Stimulated activated CD8-positive, alpha-beta memory T cell treated with anti-CD3 and anti-CD28 coated beads, Interleukin-12 subunit alpha, Interleukin-12 subunit beta, amount 100 ng/mL, for 1 hour (primary cell): ENCODE measurements at places on chromosomes 7 and 10.

DNA sequence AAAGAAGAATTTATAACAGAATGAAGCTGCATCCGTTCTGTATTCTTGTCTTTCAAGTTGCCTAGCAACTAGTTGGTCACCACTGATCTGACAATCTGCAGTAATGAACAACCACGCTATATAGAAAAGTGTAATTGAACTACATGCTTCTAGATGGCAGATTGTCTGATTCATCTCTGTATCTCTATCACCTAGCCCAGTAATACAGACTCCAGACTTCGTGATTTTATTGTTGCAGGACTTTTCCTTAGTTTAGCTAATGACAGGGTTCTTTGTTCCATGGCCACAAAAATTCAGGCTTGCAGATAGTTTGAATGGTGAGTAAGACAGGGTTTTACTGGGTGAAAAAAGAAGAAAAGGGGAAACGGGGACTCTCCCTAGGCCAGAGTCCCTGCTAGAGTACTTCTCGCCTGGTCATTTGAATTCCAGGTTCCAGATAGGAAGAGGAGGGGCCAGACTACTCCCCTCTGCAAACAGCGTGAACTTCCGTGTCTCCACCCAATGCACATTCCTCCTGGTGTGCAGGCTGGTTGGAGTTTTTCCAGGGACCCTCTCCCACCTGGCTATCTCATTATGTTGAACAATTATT is 45.9 kb downstream of the COL1A2 start:
- DNase-seq = no peak

DNA sequence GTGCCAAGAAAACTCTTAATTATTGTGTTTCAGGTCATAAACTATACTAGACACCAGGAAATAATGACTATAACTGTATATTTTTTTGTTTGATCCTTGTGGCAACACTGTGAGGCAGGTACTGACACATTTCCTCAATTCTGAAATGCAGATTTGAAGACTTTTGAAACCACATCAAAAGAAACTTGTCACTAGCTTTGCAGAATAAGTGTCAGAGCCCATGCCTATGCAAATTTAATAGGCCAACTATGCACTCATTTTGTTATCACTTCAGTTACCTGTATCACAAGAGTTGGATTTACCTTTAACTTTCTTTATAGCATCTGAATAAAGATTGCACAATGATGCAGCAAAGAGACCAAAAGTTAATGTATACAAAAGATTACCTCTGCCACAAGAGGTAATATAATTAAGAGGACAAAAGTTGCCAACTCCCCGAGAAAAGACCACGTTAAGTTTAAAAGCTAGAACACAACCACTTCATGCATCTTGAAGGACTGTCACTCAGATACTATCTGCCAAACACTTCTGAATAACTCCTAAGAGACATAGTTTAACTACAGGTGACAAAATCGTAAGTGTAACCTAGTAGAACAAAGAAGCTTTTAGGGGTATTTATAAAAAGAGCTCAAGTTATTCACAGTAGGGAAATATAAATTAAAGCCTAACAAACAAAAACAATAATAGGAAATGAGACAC is 80.5 kb downstream of the ELAPOR2 start:
- no peak for DNase-seq

GRCh38 chr10:117694190-117694589 is 151.6 kb downstream of the EMX2 start:
- DNase-seq = no peak

- no peak for DNase-seq
Measured at GRCh38 chr7:2063563-2064260, 169.0 kb downstream of the MAD1L1 start.

DNA sequence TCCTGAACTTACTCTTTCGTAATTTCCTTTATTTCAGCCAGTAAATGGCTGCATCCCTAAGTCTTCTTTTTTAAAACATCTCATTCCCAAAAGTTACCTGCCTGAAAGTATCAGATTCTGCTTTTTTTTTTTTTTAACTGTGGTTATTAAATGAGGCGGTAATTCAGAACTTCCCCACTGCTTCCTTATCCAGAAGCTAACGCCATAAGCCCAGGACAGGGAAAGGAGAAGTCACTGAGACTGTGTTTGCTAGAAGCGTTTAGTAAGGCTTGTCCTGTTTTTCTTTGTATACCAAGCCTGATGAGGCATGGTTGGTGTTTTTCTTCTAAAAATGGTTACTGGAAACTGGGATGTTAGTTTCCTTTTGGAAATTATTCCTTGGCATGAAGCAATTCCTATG is 197.8 kb downstream of the CELF2 start:
- no peak for DNase-seq

DNA sequence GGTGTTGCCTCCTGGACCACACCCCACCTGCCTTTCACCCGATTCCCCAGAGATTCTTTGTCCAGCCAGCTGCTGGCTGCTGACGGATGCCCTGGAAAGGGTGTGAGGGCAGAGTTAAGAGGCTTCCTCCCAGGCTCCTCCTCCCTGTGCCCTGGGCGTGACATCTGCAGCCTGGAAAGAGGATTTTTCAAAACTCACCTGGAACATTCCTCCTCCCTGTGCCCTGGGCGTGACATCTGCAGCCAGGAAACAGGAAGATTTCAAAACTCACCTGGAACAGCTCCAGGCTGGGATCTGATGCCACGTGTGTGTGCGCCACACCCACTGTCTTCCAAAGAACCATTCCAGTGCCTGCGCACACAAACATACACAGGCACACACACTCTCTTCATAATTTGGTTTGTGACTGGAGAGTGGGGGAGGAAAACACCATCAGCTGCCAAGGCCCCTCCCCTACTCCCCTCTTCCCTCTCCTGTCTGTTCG is 5.2 kb downstream of the MARVELD1 start:
- no peak for DNase-seq
